ENCODE measurements at places on chromosomes 4 and X. TPM values are rescaled to one million over a fixed set of nuclear protein-coding genes. Genes with fewer than 3 reads are reported as not detected.

DNA sequence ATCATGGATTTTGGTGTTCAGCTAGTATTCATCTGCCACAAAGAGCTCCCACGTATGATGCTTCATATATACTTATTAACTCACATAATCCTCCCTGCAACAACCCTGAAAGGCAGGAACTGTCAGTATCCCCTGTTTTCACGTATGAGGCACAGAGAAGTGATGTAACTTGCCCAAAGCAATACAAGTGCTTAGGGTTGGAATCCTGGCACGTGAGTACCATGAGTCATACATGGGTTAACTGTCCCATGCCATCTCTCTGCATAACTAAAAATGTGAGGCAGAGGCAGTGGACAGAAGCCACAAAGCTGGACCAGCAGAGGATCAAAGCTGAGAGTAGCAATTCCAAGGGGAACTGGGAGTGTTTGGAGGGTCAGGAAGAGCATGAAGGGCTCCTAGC, 35.7 kb upstream of the EGFL6 start:
- no peak for DNase-seq

SH2D1A gene
- total RNA-seq = 3.4 TPM

CXorf49 gene
- total RNA-seq = not detected

- DNase-seq = no peak
Measured at GRCh38 chrX:49754233-49754857, 58.6 kb upstream of the PAGE1 start.

GRCh38 chrX:72262077-72262476, 15.0 kb downstream of the RPS4X start:
- no peak for DNase-seq

- no peak for DNase-seq
Measured at GRCh38 chrX:128250621-128251020, 198.4 kb upstream of the ACTRT1 start.

- DNase-seq = no peak
Measured at GRCh38 chr4:145945431-145946155, 7.0 kb upstream of the ZNF827 start.

All from heart left ventricle (tissue), 16 donors.